Spleen (tissue), 13 donors: ENCODE measurements at places on chromosomes 11 and 22. TPM values are rescaled to one million over a fixed set of nuclear protein-coding genes. Genes with fewer than 3 reads are reported as not detected.
A peak's percentile ranks its signal among the peaks of the same experiment; 100 is the strongest.

The IMMP1L gene
- total RNA-seq, result 23.1 TPM

DNA sequence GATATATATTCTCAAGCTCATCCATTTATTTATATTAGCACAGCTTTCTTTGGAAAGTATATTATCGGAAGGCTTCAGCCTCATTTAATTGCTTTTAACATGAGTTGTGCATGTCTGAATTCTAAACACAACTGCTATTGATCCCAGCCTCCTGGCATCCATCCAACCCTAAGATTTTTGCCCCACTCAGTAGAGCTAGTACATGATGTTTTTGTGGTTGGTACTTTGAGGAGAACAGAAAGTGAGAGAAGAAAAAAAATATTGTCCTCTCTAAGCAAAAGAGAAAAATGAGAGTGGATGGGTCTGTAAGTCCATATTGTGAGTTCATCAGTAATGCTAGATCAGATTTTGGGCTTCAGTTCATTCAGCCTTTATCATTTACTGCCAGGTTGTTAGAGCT is 198.7 kb downstream of the DDX10 start:
- no peak for DNase-seq

DNA sequence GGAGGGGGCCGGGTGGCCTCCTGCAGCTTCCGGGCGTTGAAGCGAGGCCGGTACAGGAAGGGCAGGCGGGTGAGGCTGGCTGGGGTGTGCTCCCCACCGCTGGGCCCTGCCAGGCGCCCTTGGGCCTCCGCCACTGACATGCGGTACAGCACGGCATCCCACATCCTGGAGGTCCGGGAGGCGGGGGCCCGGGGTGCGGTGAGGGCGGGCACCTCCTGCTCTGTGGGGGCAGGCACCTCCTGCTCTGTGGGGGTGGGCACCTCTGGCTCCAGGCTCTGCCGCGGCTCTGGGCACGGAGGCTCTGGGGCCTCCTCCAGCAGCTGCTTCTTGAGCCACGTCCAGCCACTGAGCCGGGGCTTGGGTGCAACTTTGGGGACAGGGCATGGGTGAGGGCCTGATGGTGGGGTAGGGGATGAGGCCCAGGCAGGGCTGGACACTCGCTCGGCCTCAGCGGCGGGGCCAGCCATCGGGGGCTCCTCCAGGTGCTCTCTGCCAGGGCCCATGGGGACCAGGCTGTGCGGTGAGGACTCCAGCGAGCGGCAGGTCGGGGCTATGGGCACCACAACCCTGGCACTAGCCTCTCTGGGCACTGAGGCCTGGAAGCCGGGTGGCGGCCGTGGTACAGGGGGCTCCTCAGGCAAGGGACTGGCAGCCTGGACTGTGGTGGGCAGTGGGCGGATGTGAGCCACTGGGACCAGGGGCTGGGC is 2.3 kb downstream of the PRR33 start:
- DNase-seq, result peak; percentile 93

GRCh38 chr11:108351468-108351867 is 115.9 kb downstream of the C11orf65 start:
- no peak for DNase-seq

DNA sequence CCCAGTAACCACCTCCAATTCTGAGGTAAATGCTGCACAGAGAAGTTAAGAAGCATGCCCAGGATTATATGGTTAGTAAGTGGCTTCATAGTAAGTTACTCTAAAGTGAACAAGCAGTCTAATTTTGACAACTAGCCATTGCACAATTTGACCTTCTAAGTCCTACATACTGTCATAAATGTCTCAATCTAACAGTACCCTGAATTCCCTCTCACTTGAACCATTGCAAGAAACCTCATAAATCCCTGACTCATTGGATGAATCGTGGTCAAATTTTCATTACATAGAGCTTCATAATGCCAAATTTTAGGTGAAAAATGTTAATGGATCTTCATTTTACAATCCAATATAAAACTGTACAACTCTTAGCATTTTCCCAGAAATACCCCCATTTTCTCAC is 217.3 kb upstream of the GRIA4 start:
- DNase-seq, result no peak

The NXPE1 gene
- not detected for total RNA-seq

GRCh38 chr11:121466063-121466794 is 13.5 kb upstream of the SORL1-AS1 start:
- DNase-seq, result no peak

The OR9G1 gene
- total RNA-seq, result not detected

The OTOG gene
- total RNA-seq, result not detected

- DNase-seq, result no peak
Measured at GRCh38 chr22:31247726-31248125, 35.6 kb downstream of the LIMK2 start.

DNA sequence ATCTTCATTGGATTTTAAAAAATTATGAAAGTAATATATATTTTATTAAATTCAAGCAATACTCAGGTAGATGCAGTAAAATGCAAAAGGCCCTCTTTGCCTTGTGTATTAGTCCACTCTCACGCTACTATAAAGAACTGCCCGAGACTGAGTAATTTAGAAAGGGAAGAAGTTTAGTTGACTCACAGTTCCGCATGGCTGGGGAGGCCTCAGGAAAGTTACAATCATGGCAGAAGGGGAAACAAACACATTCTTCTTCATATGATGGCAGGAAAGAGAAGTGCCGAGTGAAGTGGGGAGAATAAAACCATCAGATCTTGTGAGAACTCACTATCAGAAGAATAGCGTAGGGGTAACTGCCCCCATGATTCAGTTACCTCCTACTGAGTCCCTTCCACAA is 130.8 kb downstream of the HIPK3 start:
- DNase-seq, result no peak

DNA sequence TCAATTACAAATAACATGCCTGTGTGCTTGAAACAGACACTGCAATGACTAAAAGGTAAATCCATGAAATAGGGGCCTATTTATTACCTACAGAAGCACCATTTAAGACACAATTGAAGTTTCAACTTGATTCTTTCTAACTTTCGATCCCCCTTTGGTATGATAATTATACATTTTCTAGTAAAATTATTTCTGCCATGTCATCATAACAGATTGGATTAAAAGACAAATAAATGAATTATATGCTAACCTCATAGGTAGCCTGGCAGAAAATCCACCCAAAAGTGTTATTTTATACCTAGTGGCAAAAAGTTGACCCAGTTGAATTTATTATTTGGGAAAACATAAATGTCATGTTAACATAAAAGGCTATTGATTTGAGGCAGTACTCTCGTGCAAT is 241.1 kb downstream of the RAB38 start:
- no peak for DNase-seq

The KCNJ1 gene
- not detected for total RNA-seq

The APOBEC3B gene
- total RNA-seq, result 7.8 TPM

DNA sequence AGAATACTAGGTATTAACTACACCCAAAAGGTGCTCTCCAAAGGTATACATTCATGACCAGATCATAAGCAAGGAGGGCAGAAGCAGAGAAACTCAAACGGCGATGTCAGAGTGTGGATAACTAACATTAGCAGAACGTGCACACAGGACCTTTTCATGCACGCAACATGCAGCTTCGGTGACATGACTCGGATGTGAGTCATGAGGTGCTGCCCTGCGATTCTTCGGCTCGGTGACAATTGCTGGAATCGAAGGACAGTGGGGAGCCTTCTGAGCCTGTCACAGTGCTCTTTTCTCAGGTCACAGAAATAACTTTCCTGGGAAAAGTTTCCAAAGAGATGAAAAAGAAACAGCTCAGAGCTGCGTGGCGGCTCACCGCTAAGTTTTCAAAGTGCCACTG is 418.5 kb upstream of the SYN3 start:
- no peak for DNase-seq

The ANO3 gene
- 0.39 TPM for total RNA-seq

DNA sequence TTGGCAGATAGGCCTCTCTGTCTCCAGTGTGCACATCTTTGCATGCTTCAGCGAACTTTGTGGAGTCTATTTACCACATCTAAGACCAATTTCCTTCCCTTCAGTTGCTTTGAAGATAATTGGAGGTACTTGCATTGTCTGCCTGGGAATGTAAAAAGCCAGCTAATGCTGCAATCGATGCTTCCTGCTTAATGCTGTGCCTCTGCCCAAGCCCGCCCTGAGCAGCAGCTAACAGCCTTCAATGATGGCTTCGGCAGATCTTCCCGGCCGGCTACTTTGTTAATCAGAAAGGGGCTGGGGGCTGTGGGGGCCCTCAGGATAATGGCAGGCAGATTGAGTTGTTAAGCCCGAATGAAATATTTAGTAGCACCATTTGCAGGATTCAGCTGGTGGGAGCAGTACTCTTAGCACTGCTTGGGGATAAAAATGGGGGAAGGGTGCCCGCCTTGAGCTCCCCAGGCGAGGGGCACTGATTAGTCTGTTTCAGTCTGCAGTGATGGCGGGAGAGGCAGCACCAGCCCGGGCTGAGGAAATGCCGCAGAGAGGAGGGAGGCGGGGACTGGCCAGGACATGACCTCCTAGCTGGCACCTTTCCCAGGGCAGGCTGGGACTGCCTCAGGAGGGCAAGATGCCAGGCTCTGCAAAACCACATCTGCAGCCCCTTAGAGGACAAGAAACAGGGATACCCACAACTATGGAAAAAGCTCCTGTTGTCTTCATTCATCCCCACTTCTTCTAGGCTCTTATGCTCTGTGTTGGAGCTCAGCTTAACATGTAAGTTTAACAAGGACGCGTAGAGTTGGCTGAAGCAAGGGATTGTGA is 460.0 kb downstream of the BUD13 start:
- DNase-seq, result peak; percentile 83

The SYT13 gene
- 0.09 TPM for total RNA-seq

The TFIP11 gene
- total RNA-seq, result 42.2 TPM
